Lung microvascular endothelial cell (primary cell): ENCODE measurements at places on chromosomes 2 and 18. TPM values are rescaled to one million over a fixed set of nuclear protein-coding genes. Genes with fewer than 3 reads are reported as not detected.
A peak's percentile ranks its signal among the peaks of the same experiment; 100 is the strongest.

FTCDNL1 gene
- 0.40 and 0.44 TPM in 2 replicates for total RNA-seq

DNA sequence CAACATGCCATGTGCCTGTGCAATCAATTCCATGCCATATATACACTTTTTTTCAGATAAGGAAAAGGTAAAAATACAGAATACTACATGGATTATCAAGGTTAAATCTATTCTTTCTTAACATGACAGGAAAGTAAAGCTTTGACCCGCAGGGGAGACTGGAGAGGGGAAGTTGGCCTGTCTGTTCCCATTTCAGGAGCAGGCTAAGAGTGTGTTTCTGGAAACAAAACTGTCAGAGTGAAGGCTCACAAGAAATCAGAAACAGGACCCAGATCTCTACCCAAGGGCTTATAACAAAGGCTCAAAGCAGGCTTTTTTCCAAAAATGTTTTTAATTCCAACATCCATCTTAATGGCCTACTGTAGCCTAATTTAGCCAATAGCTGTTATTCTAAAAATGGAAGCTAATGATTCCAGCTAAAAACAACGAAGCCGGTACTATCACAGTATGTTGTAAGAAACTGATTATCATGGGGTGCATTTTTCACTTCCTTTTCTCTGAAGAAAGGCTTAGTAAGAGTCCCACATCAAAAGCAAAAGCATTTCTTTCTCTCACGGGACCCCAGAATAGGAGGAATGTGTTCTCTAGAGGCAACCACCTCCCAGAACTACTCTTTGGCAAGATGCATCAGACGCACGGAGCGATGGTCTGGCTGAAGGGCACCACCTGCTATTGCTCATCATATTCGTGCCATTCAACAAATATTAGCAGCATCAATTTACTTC, 41.4 kb downstream of the FECH start:
- no peak for DNase-seq

CYP26B1 gene
- 0.44 and 0.79 TPM in 2 replicates for total RNA-seq

GRCh38 chr2:71538656-71539265, 85.4 kb downstream of the DYSF start:
- DNase-seq, result no peak

GRCh38 chr2:168185583-168186274, 61.7 kb downstream of the STK39 start:
- DNase-seq, result peak; percentile 6
